Retina (tissue), 1 donor: ENCODE measurements at places on chromosomes 1 and 21.
A peak's percentile ranks its signal among the peaks of the same experiment; 100 is the strongest.

- DNase-seq = no peak
These were observed 12.5 kb upstream of the PIGC start for GRCh38 chr1:172456344-172456769.

DNA sequence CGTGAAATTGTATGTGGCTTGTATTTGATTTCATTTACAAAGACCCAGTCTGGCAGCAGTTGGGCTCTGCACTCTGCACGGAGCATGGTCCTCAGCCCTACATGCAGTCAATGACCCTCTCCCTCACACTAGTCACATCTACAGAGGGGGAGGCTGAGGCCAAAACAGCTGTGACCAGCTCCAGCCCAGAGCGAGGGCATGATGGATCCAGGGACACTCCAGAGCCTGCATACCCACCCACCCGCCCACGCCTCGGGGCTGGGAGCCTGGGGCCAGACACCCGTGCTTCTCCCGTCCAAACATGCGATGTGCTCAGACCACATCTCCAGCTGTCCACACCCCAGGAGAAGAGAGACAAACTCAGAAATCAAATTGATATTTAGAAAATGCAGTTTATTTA lies 14.0 kb upstream of the PRDM16 start:
- no peak for DNase-seq

- DNase-seq = peak; percentile 71
These were observed 151.2 kb downstream of the DMRTA2 start for GRCh38 chr1:50271968-50272578.

DNA sequence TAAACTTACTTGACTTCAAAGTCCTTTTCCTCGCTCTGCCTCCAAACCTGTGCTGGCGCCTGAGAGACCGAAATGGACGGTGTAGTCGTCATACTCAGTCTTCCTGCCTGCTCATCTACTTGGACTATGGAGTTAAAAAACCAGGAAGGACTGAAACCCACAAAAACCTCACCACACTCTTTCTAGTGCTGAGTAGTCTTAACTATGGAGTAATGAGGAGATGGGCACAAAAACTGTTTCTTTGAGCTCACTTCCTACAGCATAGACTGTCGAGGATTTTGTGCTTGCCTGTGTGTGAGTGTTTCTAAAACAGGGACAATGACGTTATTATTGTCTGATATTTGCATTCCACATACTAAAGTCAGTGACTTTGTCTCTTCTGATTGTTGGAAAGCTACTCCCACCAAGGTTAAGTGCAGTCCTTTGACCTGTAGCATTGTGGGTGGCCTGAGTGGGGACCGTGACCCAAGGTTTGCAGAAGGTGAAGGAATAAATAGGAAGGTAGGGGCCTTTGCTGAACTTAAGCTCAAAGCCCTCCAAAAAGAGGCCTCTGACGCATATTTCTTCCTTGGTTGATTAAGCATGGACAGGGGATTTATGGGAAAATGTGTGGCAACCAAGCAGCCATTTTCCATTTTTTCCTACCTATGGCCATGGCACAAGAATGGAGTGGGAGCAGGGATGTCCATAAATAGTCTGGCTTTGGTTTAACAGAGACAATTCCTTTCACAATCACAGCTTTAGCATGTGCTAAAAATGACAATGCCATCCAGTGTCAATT lies 109.6 kb downstream of the ZBTB18 start:
- no peak for DNase-seq

GRCh38 chr1:117664314-117664713 lies 58.5 kb downstream of the TENT5C start:
- DNase-seq = no peak

GRCh38 chr1:110928191-110928590 lies 35.5 kb downstream of the LRIF1 start:
- no peak for DNase-seq

GRCh38 chr1:197305925-197306324 lies 37.9 kb downstream of the CRB1 start:
- no peak for DNase-seq

GRCh38 chr1:73359001-73359400 lies 839.0 kb downstream of the LRRIQ3 start:
- no peak for DNase-seq

GRCh38 chr1:181094416-181095212 lies 6.1 kb downstream of the IER5 start:
- no peak for DNase-seq

DNA sequence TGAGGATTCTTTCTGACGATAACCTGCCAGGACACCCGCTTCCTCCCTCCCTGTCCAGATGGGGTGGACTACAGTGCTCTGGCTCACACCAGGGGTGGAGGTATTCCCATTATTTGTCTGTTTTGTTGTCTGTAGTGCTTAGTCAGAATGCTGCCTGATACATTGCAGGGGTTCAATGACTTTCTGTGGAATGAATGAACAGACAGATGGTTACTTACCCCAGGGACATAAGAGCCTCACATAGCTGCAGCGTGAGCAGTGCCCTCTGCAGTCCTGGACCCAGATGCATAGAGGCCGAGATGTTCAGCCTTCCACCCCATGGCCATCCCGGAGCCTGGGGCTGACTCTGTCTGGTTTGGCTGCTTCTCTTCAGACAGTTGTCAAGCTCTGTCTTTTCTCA lies 13.0 kb upstream of the F3 start:
- DNase-seq = no peak

DNA sequence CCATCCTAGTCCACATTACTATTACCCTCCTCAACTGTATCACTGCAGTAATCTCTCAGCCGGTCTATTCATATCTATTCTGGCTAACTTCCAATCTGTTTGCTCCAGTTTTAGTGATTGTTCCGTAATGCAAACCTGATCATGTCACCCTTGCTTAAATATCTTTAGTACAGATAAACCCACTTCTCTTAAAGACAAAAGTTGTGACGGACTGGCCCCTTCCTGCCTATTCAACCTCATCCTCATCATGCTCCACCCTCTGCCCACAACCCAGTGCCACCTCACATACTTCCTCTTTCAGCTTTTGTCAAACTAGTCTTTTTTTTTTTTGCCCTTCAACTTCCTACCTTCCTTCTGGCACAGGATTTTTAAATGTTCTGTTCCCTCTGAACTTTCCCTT lies 2.8 kb upstream of the C1orf162 start:
- DNase-seq = no peak

- DNase-seq = no peak
These were observed 17.9 kb downstream of the SIM2 start for GRCh38 chr21:36716836-36717235.

DNA sequence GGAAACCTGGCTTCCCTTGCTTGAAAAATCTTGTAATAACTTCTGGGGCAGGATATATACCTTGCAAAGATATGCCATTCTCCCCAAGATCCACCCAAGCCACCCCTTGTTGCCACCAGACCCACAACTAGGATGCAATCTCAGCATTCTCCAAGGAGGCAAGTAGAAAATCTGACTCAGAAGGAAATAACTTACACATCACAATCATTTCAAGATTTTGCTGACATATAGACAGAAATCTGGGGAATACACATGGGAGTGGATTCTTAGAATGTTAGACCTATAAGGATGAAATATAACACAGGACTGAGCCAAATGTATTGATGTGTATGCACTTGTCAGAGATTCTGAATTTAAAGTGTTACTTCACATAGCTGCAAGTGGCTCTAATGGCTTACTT lies 14.8 kb upstream of the ZDHHC18 start:
- no peak for DNase-seq

DNA sequence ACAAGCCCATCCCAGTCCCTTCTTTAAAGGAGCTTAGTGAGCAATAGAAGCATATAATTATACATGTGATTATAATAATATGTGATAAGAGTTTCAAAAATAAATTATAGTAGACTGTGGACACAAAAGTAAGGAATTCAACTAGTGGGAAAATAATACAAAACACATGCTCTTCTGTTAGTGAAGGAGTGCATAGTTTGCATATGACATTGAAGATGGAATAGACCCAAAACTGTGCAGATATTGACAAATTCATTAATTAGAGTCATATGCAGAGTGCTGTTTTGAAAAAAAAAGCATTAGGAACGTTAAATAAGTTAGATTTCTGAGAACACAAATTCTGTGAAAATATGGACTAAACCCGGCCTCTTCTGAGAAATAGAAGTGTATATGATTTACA lies 278.8 kb downstream of the ASTN1 start:
- no peak for DNase-seq

DNA sequence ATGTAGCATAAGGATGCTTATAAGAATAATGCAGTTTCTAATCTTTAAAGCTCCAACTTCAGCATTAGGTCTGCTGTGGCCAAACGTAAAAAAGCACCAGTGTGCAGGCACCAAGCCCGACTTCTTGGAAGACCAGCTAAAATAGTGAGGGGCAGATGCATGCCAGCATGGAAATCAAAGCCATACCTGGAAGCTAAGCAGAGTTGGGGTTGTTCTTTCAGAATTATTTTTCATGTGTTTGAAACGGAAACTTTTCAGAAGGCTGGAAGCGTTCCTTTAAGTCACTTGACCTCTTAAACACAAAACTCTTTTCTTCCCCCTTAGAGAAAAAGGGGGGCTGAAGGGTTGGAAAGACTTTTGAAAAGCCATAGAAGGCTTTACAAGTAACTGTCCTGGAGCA lies 329.2 kb upstream of the C1orf87 start:
- no peak for DNase-seq

GRCh38 chr21:41521489-41522027 lies 13.6 kb upstream of the TMPRSS2 start:
- no peak for DNase-seq

GRCh38 chr1:168079761-168080160 lies 57.0 kb downstream of the GPR161 start:
- no peak for DNase-seq

GRCh38 chr1:110312188-110313121 lies 26.7 kb upstream of the RBM15 start:
- DNase-seq = peak; percentile 90

- no peak for DNase-seq
These were observed 358.3 kb downstream of the KIF26B start for GRCh38 chr1:245512980-245513578.

GRCh38 chr1:232143315-232143886 lies 486.5 kb downstream of the SIPA1L2 start:
- no peak for DNase-seq

- no peak for DNase-seq
These were observed 186.7 kb upstream of the NFIA start for GRCh38 chr1:60895701-60896100.

GRCh38 chr1:18949686-18950400 lies 6.6 kb downstream of the IFFO2 start:
- DNase-seq = peak; percentile 78
